ENCODE measurements at places on chromosomes 6 and 20.
A peak's percentile ranks its signal among the peaks of the same experiment; 100 is the strongest.

GRCh38 chr6:125273965-125274364, 27.8 kb downstream of the HDDC2 start:
- peak; percentile 25 for DNase-seq

DNA sequence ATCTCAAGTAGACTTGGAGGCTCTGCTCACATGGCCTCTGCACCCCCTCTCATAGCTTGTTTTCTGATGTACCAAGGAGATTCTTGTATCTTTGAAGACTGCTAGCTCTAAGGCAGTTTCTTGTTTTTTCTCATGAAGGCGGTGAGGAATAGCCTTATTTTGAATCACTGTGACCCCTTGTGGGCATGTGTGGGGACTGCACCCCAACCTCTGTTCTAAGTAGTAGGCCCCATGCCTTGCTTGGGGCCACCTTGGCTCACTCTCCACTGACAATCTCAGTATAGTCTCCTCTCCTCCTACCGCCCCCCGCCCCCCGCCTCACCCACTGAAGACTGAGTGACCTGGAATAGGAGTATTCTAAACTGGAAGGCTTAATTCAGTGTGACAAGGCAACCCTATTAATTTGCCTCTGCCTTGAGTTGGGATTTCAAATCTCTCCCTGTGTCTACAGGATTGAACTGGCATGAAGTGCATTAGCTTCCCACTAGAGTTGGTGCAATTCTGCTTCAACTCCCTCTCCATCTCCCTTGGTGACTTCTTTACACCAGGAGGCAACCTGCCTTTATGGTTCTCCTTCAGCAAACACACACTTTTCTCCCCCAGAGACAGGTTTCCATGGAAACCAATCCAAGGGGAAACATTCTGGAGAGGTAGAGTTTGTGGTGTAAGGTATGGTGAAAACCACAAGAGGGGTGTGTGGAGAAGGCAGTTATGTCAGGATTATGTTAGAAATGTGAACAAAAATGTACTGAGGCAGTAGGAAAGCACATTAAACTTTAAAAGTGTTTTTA, 75.4 kb upstream of the ECI2 start:
- DNase-seq, result peak; percentile 25

- DNase-seq, result no peak
Observed at GRCh38 chr6:39952167-39952566, 17.9 kb upstream of the MOCS1 start.

- DNase-seq, result no peak
Observed at GRCh38 chr6:19538096-19538495, 299.1 kb upstream of the ID4 start.

GRCh38 chr20:20525756-20526155, 157.9 kb downstream of the INSM1 start:
- DNase-seq, result no peak

GRCh38 chr6:42367353-42368011, 84.2 kb downstream of the TRERF1 start:
- DNase-seq, result no peak

DNA sequence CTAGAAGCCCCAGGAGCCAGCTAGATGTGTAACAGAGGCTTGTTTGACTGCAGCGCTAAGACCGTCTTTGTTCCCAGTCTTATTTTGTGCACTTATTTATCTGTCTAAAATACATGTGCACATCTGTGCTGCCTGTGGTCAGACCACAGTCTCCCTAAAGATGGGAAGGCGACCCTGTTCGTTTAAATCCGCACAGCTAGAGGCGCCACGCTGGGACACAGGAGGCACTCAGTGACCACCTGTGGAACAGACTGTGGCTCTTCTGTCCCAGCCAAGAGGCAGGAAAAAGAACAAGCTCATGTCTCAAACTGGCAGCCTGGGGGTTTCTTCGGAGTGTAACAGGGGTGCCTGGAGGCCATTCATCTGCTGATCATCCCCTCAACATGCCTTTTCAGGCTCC, 66.8 kb downstream of the CPNE5 start:
- no peak for DNase-seq

DNA sequence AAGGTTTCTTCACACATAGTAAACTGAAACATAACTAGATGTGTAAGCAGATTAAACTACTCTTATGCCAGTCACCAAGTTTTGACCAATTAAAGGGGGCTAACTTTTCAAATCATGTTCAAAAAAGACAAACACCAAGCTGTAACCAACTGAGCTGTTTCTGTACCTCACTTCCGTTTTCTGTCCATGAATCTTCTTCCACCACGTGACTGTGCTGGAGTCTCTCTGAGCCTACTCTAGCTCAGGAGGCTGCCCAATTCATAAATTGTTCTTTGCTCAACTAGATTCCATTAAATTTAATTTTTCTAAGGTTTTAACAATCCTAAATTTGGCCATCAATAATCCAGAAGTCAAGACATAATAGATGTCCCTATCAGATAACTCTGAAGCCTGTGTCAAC, 229.4 kb downstream of the FNDC1 start:
- no peak for DNase-seq

DNA sequence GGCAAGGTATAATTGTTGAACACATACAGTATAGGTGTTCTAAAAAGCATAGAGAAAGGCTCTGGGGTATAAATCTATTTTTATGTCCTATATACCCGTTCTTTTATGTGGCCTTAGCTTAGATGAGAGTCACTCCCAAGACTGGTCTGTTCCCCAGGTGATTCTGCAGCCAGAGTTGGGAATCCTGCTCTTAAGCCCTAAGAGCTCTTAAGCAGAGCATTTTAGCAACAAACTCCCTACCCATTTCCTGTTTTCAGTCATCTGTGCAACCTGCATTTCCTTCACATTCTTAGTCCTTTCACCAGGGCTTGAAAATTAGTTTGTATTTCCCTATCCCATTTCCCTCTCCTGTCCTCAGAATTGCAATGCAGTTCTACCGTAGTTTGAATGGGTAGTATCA, 166.1 kb downstream of the HS3ST5 start:
- DNase-seq, result no peak

- DNase-seq, result no peak
Observed at GRCh38 chr6:129621252-129621651, 88.7 kb downstream of the ARHGAP18 start.

GRCh38 chr6:138564170-138564721, 65.0 kb upstream of the NHSL1 start:
- DNase-seq, result no peak

DNA sequence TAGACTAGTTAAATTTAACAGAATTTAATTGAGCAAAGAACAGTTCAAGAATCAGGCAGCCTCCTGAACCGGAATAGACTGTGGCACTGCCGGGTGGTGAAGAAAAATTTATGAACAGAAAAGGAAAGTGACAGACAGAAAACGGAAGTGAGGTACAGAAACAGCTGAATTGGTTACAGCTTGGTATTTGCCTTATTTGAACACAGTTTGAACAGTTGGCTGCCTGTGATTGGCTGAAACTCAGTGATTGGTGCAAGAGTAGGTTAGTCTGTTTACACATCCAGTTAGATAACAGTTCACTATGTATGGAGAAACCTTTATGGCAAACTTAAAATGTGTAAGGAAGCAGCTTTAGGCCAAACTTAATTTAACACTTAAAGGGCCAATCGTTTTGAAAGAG, 116.0 kb upstream of the CITED2 start:
- DNase-seq, result no peak

DNA sequence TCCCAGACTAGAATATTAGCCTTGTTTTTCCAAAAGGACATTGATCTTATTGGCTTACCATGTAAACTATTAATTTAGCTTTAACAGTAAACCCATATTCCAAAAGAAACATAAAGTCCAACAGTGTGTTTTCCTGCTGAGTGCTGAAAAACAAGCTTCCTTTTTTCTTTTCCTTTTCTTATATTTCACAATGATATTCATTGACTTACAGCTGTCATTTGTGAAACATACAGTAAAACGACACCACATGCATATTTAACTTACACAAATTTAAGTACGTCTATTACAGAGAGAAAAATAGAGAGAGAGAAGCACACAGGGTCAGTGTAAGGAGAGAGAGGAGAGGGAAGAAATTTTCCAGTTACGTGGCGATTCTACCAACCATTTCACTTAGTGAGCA, 543.9 kb upstream of the JARID2 start:
- DNase-seq, result no peak

GRCh38 chr6:5869261-5869660, 137.5 kb downstream of the NRN1 start:
- no peak for DNase-seq

- DNase-seq, result no peak
Observed at GRCh38 chr6:108804956-108805355, 43.3 kb upstream of the ARMC2 start.

- DNase-seq, result no peak
Observed at GRCh38 chr6:138987080-138987642, 892 bp downstream of the REPS1 start.

DNA sequence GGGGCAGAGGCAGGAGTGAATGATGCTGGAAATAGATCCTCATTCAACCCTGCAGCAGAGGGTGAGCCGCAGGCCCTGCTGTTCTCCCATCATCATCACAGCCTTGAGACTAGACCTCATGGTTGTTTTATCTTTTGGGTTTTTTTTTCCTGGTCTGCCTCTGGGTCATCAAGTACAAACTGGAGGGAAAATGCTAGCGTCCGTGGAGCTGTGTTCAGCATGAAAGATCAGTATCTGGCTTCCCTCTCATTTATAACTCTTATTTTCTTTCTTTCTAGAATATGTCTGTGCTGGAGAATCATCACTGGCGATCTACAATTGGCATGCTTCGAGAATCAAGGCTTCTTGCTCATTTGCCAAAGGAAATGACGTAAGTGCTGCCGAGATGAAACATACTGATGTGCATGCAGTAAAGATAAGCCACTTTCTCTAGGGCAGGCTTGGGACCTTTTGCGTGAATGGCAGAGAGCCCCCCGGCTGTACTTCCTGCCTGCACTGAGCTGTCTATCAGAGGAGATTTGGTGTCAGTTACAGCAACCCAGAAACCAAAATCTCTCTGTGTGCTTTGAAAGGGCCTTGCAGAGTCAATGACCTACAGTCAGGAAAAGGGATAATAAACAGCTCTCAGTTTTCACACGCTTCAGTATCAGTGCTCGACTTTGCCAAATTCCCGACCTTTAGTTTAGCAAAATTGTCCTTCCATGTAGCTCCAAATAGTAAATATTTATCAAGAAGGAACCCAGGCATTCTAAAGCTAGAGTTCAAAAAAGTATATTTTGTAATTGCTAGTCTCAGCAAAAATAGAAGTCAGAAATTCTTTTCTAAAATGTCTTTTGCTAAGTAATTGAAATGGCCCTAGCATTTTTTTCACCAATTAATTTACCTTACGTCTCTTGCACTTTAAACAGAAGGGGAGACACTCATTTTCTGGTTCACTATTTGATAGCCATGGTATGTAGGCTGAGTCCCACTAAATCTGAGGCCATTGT, 76.3 kb downstream of the MTFR2 start:
- no peak for DNase-seq

GRCh38 chr6:4611429-4612129, 164.6 kb upstream of the CDYL start:
- DNase-seq, result no peak

DNA sequence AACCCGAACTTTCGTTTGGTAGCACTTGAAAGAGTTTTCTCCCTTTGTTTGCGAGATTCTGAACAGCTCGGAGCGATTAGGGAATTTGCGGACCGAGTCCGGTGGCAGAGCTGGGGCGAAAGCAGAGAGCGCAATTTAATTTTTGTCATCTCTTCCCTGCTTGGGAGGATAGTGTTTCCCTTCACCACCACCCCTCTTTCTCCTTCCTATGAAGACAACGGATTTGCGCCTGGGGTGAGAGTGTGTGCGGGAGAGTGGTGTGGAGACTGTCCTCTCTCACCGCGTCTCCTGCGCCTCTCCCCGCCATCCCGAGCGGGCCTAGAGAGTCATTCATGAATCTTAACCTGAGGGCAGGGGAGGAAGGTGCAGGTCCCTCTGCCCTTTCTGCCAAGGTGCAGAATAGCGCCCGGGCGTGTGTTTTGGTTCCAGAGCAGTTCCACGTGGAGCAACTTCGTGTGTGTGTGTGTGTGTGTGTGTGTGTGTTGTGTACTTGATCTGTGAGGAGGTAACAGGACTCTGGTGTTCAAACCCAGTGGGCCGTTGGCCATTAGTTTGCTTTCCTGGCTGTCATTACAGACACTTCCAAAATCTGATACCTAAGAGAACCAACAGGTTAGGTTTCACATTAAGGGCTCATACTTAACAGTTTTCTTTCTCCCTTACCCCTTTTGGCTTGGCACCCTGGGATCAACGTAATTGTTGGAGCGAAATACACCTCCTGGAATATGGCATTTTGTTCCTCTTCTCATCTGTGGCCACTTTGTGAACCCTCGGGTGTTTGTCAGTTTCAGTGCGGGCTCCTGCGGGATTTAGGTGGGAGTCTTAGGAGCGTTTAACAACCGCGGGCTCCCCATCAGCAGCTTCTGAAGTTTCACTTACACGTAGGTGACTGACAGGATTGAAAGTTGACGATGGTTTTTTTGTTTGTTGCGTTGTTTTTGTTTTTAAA, 1.8 kb downstream of the EYA4 start:
- no peak for DNase-seq

DNA sequence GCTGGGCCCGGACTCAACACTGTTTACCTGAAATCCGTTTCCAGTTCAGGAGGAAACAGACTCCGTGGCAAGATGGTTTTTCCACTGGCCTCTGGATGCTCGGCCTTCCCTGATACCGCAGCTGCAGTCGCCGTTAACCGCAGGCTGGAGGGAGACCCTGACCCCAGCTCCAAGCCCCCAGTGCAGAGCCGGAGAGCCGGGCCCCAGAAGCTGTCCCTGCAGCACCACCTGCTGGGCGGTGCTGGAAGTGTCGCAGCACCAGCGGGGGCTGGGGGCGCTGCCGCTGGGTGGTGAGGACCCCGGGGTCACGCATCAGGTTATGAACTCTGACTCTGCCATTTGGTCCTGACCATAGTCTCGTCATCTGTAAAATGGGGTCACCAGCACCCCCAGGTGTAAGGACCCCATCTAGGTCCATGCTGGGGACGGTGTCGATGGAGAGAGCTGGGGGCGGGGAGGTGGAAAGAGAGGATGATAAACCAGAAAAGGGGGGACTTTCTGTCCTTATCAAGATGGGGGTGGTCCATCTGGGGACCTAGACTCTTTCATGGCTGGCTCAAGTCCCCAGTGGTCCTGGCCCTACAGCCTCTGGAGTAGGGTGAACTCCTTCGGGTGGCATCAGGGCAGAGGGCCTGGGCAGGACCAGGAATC, 20.8 kb upstream of the CHRNA4 start:
- no peak for DNase-seq

GRCh38 chr6:8075185-8075584, 11.0 kb upstream of the BLOC1S5 start:
- no peak for DNase-seq
